ENCODE measurements at places on chromosomes 1 and 21. TPM values are rescaled to one million over a fixed set of nuclear protein-coding genes. Genes with fewer than 3 reads are reported as not detected.

DNA sequence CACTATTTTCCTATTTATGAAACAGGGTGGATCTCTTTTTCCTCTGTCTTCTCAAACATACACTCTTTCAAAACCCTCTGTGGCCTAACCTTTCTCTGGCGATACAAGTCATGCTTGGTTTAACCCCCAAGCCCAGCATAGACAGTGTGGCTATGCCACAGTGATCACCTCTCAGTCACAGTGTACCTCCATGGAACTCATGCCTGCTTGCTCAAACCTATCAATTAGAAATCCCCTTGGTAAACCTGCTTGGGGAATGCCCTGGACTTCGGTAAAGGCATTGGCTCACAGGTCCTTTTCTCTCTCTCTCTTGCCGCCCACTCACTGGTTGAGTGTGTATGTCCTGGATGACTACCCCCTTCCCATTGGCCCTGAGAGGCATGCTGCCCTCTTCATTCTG, 147.5 kb downstream of the CYYR1 start:
- H3K4me1 ChIP-seq, result no peaks in the 10 kb centered on the region
- H3K4me3 ChIP-seq, result no peak overlapping the region
- H3K27ac ChIP-seq, result no peak overlapping the region
- no peak for DNase-seq
- H3K27me3 ChIP-seq, result no peaks in the 10 kb centered on the region

- no peaks in the 10 kb centered on the region for H3K4me1 ChIP-seq
- peak overlapping the region; percentile 77 for H3K4me3 ChIP-seq
- no peaks in the 10 kb centered on the region for H3K27me3 ChIP-seq
- no peak overlapping the region for H3K27ac ChIP-seq
- no peaks in the 10 kb centered on the region for H3K36me3 ChIP-seq
Observed at GRCh38 chr1:20716232-20716631, 1.6 kb downstream of the KIF17 start.

- no peaks in the 10 kb centered on the region for H3K27me3 ChIP-seq
- H3K4me3 ChIP-seq, result peak overlapping the region; percentile 41
- H3K36me3 ChIP-seq, result peaks cover 60% of the 10 kb centered on the region
- no peak for DNase-seq
- no peak overlapping the region for H3K27ac ChIP-seq
Observed at GRCh38 chr21:38813547-38813946, 7.8 kb downstream of the ETS2 start.

- no peaks in the 10 kb centered on the region for H3K27me3 ChIP-seq
- no peak for DNase-seq
- peaks cover 10% of the 10 kb centered on the region for H3K36me3 ChIP-seq
- no peak overlapping the region for H3K4me3 ChIP-seq
- no peak overlapping the region for H3K27ac ChIP-seq
Observed at GRCh38 chr1:164760569-164760968, 201.6 kb downstream of the PBX1 start.

DNA sequence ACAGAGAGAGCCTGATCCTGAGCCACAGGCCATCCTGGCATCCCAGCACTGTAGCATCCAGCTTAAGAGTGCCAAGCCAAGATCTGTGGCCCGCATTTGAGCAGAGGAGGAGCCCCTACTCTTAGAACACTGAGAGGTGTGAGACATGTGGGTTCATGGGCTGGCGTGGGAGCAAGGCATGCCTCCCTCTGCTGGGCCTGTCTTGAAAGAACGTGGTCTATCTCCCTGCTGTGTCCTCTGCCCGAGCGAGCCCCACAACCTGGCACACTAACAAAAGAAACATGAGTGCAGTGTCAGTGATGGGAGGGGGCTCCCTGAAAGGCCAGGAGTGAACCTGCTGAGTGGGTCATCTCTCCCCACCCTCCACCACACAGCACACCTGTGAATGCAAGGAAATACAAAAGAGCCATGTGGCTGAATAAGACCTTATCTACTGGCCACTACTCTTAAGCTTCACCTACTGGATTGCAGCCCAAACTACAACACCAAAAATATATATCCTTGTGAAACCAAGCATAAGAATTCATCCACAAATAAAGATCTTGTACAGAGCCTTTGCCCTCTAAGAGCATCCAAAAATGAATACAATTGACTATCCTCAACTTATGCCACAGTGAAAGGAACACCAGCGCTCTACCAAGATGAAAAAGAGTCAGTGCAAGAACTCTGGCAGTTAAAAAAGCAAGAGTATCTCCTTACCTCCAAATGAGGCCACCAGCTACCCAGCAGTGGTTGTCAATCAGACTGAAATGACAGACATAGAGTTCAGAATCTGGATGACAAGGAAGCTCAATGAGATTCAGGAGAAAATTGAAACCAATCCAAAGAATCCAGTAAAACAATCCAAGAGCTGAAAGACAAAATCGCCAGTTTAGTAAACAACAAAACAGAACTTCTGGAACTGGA, 259.4 kb upstream of the DAB1 start:
- H3K27ac ChIP-seq, result no peak overlapping the region
- no peak overlapping the region for H3K4me3 ChIP-seq
- peaks cover 2% of the 10 kb centered on the region for H3K4me1 ChIP-seq
- peaks cover 18% of the 10 kb centered on the region for H3K36me3 ChIP-seq
- H3K27me3 ChIP-seq, result no peaks in the 10 kb centered on the region

- no peaks in the 10 kb centered on the region for H3K36me3 ChIP-seq
- no peak overlapping the region for H3K27ac ChIP-seq
- no peaks in the 10 kb centered on the region for H3K4me1 ChIP-seq
- H3K27me3 ChIP-seq, result no peaks in the 10 kb centered on the region
Observed at GRCh38 chr1:165988817-165989216, 161.4 kb downstream of the UCK2 start.

DNA sequence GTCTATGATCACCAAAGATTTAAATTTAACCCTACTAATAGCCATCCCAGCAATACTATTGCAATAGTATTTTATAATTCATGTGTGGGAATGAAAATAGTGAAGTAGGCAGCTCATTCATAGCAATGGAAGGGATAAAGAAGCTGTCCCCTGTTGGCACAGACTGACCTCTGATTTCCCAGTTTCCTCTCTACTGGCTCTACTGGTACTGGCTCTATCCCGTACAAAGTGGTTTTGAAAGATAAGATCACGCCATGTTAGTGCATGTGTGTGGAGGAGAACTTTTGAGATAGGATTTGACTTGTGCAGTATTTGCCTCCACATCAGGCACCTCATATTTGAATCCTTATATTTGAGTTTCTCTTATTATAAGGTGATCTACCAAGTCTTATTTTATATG, 227.3 kb upstream of the ADGRL2 start:
- no peaks in the 10 kb centered on the region for H3K27me3 ChIP-seq
- no peak overlapping the region for H3K4me3 ChIP-seq

DNA sequence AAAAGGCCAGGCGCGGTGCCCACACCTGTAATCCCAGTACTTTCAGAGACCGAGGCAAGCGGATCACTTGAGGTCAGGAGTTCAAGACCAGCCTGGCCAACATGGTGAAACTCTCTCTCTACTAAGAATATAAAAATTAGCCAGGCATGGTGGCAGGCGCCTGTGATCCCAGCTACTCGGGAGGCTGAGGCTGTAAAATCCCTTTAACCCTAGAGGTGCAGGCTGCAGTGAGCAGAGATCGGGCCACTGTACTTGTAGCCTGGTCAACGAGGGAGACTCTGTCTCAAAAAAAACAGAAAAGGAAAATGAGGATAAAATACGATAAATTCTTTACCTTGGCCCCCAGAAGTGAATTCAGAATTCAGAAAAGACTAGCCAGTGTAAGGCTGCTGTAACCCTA, 1.6 kb downstream of the TMEM50B start:
- no peak for DNase-seq
- H3K4me3 ChIP-seq, result peak overlapping the region; percentile 95
- no peaks in the 10 kb centered on the region for H3K27me3 ChIP-seq
- no peaks in the 10 kb centered on the region for H3K36me3 ChIP-seq
- peaks cover 2% of the 10 kb centered on the region for H3K4me1 ChIP-seq
- no peak overlapping the region for H3K27ac ChIP-seq

- no peaks in the 10 kb centered on the region for H3K4me1 ChIP-seq
- no peak overlapping the region for H3K27ac ChIP-seq
- H3K4me3 ChIP-seq, result no peak overlapping the region
- no peaks in the 10 kb centered on the region for H3K27me3 ChIP-seq
- DNase-seq, result no peak
- H3K36me3 ChIP-seq, result no peaks in the 10 kb centered on the region
Observed at GRCh38 chr1:42866549-42866948, 20.1 kb downstream of the ZNF691 start.

DNA sequence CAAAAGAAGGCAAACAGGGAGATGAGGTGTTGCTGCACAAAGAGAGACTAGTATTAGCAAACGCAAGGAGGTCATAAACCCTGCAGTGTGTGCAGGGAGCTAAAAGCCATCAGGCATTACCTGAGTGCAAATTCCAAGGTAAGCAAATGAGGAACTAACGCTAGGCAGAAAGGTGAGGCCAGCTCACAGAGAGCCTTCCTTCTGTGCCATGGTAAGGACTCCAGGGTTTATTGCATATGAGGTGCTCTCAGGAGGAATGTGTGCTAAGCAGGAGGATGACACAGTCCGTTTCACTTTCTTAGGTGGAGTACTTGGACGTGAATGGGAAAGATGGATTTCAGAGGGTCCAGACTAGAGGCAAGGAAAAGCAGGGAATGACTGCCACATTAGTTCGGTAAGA, 44.6 kb upstream of the MYBPHL start:
- H3K36me3 ChIP-seq, result peaks cover 49% of the 10 kb centered on the region
- DNase-seq, result no peak
- H3K4me1 ChIP-seq, result no peaks in the 10 kb centered on the region
- H3K4me3 ChIP-seq, result no peak overlapping the region
- no peaks in the 10 kb centered on the region for H3K27me3 ChIP-seq

- H3K4me1 ChIP-seq, result peaks cover 3% of the 10 kb centered on the region
- no peaks in the 10 kb centered on the region for H3K27me3 ChIP-seq
- H3K4me3 ChIP-seq, result no peak overlapping the region
- DNase-seq, result no peak
- H3K27ac ChIP-seq, result no peak overlapping the region
Observed at GRCh38 chr1:21633141-21633755, 35.9 kb downstream of the RAP1GAP start.

DNA sequence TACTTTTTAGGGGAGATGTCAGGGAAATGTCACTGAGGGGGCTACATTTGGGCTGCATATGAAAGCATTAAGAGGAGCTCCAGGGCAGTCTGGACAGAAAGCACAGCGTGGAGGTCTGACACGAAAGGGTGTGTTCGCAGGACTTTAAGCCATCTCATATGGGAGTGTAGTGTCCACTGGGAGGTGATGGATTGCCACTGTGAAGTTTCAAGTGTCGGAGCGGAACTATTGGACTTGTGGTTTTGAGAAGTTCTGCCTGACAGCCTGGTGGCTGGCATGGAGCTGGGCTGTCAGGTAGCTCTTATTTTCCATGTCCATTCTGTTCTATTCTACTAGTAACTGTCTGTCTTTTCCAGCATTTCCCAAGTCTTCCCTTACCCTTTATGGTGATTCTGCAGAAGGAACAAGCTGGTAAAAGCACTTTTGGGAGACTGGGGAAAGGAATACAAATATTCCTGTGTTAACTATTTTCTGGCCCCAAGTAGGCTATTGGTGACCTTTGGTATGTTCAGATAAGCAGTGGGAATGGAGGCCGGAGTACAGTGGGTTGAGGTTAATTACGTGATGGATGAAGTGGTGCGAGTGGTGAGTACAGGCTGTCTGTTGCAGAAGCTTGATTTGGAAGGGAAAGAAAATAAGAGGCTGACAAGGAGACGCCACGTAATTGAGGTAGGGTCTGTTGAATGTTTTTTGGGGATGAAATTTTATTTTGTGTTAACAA, 19.3 kb downstream of the B3GALT5 start:
- no peak for DNase-seq
- H3K4me3 ChIP-seq, result no peak overlapping the region
- H3K4me1 ChIP-seq, result peaks cover 17% of the 10 kb centered on the region
- no peak overlapping the region for H3K27ac ChIP-seq
- no peaks in the 10 kb centered on the region for H3K27me3 ChIP-seq

DNA sequence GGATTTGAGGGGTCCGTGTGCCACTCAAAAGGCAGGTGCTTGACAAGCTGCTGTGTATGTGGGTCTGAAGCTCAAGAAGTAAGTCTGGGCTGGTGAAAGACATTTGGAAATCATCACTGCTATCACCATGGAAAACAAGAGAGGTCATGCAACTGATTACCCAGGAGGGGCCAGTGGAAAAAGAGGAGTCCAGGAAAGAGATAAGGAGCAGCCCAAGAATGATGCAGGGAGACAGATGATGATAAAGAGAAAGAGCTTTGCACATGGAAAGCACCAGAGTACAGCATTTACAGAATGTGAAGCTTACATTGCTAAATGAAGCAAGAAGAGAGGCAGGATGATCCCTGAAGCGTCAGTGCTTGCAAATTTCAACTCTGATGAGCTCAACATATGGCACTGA, 203.2 kb downstream of the SETD4 start:
- no peaks in the 10 kb centered on the region for H3K36me3 ChIP-seq
- H3K27ac ChIP-seq, result no peak overlapping the region
- DNase-seq, result no peak

DNA sequence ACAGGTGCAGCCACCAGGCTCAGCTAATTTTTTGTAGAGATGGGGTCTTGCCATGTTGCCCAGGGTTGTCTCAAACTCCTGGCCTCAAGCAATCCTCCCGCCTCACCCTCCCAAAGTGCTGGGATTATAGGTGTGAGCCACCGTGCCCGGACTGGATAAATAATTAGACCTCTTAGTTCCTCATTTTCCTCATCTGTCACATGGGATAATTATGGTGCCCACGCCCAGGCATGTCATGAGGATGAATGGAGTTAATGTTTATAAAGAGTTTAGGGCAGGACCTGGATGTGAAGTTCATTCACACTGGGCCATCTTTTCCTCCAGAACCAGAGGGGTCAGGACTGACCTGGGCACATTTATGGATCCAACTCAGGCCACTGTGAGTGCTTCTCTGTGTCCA, 23.7 kb downstream of the PADI3 start:
- no peaks in the 10 kb centered on the region for H3K4me1 ChIP-seq
- H3K27me3 ChIP-seq, result no peaks in the 10 kb centered on the region
- H3K4me3 ChIP-seq, result no peak overlapping the region
- no peak for DNase-seq

- H3K36me3 ChIP-seq, result peaks cover 16% of the 10 kb centered on the region
- H3K4me3 ChIP-seq, result no peak overlapping the region
- H3K27me3 ChIP-seq, result no peaks in the 10 kb centered on the region
- H3K27ac ChIP-seq, result no peak overlapping the region
Observed at GRCh38 chr1:6301526-6301925, 40.6 kb upstream of the GPR153 start.

- no peaks in the 10 kb centered on the region for H3K27me3 ChIP-seq
- no peaks in the 10 kb centered on the region for H3K4me1 ChIP-seq
- H3K36me3 ChIP-seq, result peaks cover 8% of the 10 kb centered on the region
- no peak overlapping the region for H3K27ac ChIP-seq
Observed at GRCh38 chr1:5907386-5907785, 84.8 kb downstream of the NPHP4 start.

GRCh38 chr1:68819190-68819829, 322.4 kb upstream of the DEPDC1 start:
- H3K36me3 ChIP-seq, result no peaks in the 10 kb centered on the region
- H3K27me3 ChIP-seq, result no peaks in the 10 kb centered on the region
- no peaks in the 10 kb centered on the region for H3K4me1 ChIP-seq
- no peak overlapping the region for H3K27ac ChIP-seq

- peaks cover 3% of the 10 kb centered on the region for H3K4me1 ChIP-seq
- H3K27ac ChIP-seq, result no peak overlapping the region
- no peak overlapping the region for H3K4me3 ChIP-seq
- H3K36me3 ChIP-seq, result no peaks in the 10 kb centered on the region
- no peak for DNase-seq
Observed at GRCh38 chr1:118084400-118084799, 100.6 kb downstream of the SPAG17 start.

The HPDL gene
- total RNA-seq, result 10.6 TPM

The PFKFB2 gene
- 14.6 TPM for total RNA-seq

The FCAMR gene
- total RNA-seq, result not detected

The LRRC53 gene
- not detected for total RNA-seq

The ACOT11 gene
- total RNA-seq, result 3.6 TPM

The MRPL55 gene
- 56.9 TPM for total RNA-seq

The RSPO1 gene
- total RNA-seq, result 0.33 TPM

The BRDT gene
- 0.15 TPM for total RNA-seq

The OR10K1 gene
- total RNA-seq, result not detected
